ENCODE measurements at places on chromosomes 2 and 18.

DNA sequence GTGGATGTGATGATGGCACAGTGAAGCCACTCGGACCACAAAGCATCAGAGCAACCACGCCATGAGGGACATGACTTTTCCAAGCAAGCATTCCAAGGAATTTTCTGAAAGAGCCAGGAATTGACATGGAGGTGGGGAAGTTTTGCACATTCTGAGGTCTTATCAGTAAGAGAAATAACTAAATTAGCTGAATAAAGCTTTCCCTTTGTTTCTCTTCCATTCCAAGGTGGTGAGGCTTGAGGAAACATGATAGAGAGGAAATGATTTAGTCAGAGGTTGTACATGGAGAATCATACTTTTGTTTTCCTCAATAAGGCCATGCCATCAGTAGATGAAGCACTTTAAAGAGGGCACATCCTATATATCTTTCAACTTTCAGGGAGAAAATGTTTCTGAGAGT, 115.7 kb upstream of the MMADHC start:
- no peak for DNase-seq

GRCh38 chr2:70560040-70560439, 6.4 kb upstream of the TGFA start:
- no peak for DNase-seq

DNA sequence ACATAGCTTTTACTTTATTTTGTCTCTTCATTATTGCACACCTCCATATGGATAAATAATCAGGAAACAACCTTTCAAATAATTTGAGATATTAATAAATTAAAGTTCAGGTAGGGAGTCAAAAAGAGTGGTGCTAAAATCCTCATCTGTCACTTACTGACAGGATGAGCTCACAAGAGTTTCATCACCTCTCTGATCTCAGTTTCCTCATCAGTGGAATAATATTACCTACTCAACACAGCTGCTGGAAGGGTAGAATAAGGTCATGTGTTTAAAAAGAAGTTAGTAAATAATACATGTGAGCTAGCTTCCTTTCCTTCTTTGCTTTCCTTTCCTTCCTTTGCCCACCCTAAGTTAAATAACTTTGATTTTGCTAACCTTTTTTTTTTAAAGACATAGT, 61.9 kb downstream of the RDH14 start:
- DNase-seq: no peak

- no peak for DNase-seq
Observed at GRCh38 chr2:32479993-32480392, 123.2 kb downstream of the BIRC6 start.

GRCh38 chr2:42137125-42137841, 31.9 kb upstream of the EML4 start:
- no peak for DNase-seq

GRCh38 chr2:240898731-240899467, 2.9 kb upstream of the MAB21L4 start:
- no peak for DNase-seq

- DNase-seq: no peak
Observed at GRCh38 chr2:216372761-216373291, 543 bp upstream of the MARCHF4 start.

DNA sequence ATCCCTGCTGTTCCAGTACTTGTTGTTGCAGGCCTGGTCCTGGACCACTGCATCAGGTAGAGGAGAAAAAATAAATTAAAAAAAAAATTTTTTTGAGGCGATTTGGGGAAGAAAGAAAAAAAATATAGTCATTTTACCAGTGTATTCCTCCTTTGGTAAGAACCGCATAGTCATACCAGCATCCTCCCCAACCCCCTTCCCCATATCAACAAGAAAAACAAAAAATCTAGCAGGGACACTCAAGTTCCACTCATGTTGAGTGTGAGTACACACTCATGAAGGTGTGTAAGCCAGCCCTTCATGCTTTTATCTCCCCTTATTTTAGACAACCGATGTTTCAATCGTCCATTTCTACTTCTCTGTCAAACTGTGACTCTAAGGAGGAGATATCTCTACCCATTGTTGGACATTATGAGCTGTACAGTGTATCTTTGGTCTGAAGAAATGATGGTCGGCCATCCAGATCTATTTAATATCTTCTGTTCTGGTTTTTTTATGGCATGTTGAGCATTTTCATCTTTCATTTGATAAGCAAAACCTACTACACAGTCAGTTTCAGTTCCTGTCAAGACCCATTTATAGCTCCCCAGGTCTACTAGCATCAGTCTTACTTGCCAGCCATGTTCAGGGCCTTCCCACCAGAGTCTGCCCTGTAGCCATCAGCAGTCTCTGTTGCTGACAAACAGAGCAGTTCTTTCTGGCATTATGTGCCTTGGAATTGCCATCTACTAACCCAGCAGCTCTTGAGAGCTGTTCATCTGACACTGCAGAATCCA, 20.0 kb downstream of the ELP2 start:
- DNase-seq: no peak

GRCh38 chr2:223762853-223763252, 74.5 kb downstream of the AP1S3 start:
- DNase-seq: no peak

- DNase-seq: no peak
Observed at GRCh38 chr2:54419855-54420523, 36.1 kb upstream of the SPTBN1 start.

DNA sequence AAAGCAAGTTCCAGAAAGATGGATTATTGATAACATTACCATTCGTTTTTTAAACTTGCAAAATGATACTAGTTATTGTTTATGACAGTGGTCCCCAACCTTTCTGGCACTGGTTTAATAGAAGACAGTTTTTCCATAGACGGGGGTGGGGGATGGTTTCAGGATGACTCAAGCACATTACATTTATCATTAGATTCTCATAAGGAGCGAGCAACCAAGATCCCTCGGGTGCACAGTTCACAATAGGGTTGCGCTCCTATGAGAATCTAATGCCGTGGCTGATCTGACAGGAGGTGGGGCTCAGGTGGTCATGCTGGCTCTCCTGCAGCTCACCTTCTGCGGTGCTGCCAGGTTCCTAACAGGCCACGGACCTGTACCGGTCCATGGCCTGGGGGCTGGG, 86.2 kb downstream of the BCL2 start:
- DNase-seq: no peak

DNA sequence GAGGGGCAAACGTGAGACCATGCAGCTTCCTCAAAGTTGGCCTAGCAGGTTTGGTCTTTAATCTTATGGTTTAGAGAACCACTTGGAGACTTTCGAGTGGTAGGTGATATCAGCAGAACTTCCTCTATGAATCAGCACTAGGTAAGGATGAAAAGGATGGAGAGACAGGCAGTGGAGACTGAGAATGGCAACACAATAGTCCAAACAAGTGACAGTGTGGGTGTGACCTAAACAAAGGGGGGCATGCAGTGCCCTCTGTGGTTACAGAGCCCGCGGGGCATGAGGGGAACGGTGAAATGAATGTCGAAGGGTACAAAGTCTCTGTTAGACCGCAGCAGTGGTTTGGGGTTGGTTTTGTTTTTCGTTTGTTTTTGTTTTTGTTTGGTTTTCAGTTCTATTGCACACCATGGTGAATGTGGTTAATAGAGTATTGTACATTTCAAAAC, 143.9 kb downstream of the L3MBTL4 start:
- no peak for DNase-seq

GRCh38 chr18:48728204-48728833, 189.5 kb downstream of the CTIF start:
- DNase-seq: no peak

GRCh38 chr18:62992877-62993365, 277.6 kb downstream of the PHLPP1 start:
- no peak for DNase-seq

DNA sequence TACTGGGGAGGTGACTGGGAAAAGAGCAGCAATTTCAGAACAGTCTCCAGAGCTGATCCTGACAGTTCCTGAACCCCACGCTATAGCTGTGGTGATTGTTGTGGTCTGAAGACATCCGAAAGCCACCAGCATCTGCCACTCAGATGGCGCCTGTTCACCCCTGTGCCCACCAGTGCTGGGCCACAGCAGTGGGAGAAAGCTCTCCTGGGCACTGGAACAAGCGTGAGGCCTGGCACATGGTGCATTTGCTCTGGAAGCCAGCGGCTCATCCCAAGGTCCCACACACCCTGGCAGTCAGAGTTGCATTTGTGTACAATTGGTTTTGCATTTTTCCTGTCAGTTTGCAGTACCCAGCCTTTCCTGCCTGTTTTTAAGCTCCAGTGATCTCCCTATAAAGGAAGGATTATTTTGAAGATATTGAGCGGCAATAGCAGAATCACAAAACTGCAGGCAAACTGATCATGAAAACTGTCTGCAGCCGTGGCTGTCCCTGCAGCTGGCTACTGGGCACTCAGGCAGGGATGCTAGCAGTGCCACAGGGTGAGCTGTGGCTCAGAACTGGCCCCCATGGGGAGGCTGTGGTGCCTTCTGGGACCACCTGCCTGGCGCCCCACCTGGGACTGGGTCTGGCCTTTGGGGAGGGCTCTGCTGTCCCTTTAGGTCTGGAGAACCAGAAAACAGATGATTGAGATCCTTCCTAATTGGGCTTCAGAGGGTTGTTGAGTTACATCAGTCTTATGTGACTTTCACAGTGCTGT, 30.1 kb downstream of the IMPA2 start:
- DNase-seq: no peak

DNA sequence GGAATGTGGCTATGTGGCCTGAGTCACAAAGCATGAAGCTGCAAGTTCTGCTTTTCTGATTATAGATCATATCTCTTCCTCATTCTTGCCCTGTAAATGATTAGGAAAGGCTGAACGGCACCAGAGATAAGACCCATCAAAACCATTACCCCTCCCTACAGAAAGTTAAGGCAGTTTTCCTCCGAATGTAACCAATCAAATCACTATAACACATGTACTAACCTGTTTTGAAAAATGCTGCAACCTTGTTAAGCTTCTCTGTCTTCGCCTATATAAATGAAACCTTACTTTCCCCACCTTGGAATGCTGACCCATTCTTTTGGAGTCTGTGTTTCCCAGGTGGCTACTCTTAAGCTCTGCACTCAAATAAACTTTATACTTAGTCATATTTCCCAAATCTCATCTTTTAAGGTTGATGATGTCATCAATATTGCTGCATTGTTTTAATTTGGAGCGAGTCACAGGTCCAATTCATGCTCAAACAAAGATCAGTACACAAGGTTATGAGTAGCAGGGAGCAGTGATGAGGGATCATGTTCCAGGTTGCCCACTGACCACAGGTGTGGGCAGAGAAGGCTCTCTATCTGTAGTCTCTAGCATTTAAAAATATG, 662.3 kb downstream of the IRS1 start:
- no peak for DNase-seq

DNA sequence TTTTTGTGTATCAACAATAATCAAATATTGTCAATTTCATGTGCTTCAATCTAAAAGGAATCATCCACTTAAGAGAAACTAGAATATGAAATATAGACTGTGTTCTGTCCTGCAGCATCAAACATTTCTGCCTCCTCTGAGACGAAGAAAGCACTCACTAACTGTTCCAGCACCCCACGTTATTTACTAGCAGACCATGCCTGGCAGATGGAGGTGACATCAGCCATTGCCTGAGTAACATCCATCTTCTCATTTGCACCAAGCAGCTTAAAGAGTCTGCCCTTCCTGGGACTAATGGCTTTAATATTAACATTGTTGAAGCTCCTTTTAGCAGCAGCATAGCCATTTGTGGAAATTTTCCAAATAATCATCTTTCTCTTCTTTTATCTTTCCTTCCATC, 25.7 kb downstream of the SGPP2 start:
- no peak for DNase-seq

DNA sequence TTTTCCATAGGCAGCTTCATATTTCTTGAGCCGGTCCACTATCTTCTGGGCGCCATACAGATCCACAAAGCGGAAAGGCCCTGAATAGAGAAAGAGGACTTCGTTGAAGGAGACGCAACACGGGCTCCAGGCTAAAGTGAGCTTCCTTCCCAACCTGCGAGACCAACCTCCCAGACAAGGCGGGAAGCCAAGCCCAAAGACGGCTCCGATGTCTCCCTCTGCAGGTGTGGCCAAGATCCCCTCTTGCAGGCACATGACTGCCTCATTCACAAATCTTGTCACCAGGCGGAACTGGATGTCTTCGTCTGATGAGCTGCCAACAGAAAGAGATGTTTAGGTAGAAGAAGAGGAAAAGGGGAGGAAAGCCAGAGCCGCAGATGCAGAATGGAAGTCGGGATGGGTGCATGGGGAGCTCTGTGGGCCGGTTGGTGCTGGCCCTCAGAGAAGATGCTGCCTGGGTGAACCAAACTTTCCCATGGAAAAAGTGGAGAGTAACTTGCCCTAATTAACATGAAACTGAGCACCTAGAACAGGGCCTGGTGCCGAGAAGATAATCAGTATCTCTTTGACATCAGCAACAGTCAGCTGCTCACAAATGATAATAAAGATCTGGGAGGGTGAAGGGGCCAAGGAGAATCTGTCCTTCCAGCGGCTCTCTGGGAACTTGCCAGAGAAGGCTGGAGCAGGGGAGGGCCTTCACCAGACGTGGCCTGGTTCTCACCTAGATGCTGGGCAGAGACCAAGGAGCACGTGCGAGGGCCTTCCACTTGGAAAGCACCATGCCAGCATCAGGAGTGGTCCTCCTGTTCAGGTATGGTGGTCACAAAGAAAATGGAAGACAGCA, 18.6 kb downstream of the GAREM2 start:
- DNase-seq: no peak

DNA sequence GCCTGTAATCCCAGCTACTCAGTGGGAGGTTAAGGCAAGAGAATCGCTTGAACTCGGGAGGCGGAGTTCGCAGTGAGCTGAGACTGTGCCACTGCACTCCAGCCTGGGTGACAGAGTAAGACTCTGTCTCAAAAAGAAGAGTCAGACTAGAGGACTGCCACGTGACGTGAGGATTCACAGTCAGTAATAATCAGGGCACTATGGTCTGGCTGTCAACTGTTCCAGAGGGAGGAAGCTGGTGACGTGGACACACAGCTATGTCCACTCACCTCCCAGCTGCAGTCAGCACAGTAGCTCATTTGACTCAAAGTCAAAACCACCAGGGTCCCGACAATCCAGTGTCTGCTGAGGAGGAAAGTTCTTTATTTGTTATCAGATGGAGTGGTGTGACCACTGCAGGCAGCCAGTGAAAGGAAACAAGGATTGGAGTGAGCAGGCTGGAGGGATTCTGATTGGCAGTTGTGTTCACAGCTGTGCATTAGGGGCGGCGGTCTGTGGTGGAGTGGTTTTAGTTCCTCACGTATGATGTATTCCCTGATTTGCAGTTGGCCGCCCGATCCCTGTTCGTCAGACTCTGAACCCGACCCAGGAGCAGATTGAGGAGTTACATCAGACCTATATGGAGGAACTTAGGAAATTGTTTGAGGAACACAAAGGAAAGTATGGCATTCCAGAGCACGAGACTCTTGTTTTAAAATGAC, 37.9 kb downstream of the MOGAT1 start:
- no peak for DNase-seq

- DNase-seq: no peak
Observed at GRCh38 chr2:69269330-69269729, 117.7 kb downstream of the GFPT1 start.

DNA sequence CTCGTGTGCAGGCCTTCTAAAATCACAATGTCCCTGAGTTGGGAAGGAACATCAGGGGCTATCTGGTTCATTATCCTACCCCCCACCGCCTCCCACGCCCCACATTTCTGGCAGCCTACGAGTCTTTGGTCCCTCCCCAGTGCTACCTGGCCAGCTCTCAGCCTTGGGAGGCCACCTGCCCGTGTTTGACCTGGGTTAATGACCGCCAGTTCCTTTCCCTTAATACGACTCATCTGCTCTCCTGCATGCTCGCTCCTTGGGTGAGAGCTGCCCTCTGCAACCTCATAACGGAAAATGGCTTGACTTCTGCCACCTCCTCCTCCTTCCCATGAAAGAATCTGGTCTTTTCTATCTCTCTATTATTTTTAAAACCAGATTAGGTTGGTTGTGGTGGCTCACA, 112.5 kb downstream of the NEDD4L start:
- DNase-seq: no peak

- no peak for DNase-seq
Observed at GRCh38 chr2:180572346-180572745, 408.1 kb upstream of the UBE2E3 start.
